ENCODE measurements at places on chromosomes 6 and 20.

GRCh38 chr6:160429620-160429895 is 81.4 kb downstream of the SLC22A3 start:
- DNase-seq, result no peak

DNA sequence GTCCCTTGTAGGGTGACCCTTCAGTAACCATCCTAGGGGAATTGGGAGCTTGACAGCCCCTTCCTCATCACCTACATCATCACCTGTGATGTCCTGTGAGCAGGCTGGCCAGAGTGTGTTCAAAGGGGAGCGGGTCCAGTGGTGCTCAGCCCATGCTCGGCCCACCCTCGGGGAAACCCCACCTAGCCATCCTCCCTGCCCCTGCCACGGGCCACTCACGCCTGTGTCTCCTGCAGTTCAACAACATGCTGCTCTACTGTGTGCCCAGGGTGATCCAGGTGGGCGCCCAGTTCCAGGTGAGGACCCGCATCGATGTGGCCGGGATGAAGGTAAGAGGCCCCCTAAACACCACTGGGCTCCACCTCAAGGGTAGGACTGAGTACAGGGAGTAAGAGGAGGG is 10.1 kb downstream of the FGD2 start:
- no peak for DNase-seq

GRCh38 chr6:16929809-16930208 is 168.5 kb upstream of the ATXN1 start:
- DNase-seq, result peak; percentile 98

- DNase-seq, result no peak
Observed at GRCh38 chr6:31723980-31724691, 963 bp downstream of the MPIG6B start.

- DNase-seq, result no peak
Observed at GRCh38 chr6:87710090-87710489, 8.1 kb upstream of the AKIRIN2 start.

Data from mesenchymal stem cell (in vitro differentiated cells and primary cell).